Globus pallidus (tissue), 1 donor: ENCODE measurements at places on chromosomes 1 and 21.

GRCh38 chr1:187513190-187513589 lies 684.4 kb downstream of the PLA2G4A start:
- no peak for DNase-seq

- peak; percentile 88 for DNase-seq
Measured at GRCh38 chr1:230772457-230773395, 25.5 kb downstream of the CAPN9 start.

GRCh38 chr1:219236933-219237610 lies 63.4 kb downstream of the LYPLAL1 start:
- no peak for DNase-seq

DNA sequence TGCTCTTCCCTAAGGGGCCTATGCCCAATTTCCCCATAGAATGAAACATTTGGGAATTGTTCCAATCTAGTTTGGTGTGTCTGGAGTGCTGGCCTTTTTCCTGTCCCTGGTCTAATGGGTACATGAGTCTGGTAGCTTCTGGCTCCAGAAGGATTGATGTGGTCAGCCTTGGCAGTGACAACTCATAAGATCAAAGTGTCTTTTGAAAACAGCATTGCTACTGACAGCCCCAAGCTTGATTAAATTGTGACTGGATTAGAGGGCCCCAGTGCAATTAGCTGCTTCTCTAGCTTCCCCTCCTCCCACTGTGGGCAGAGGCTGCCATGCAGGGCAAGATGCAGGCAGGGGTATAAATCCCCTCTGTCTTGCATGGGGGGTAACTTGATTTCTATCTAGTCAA lies 130.9 kb downstream of the UCK2 start:
- no peak for DNase-seq

- DNase-seq = no peak
Measured at GRCh38 chr1:19484798-19485361, 459 bp downstream of the CAPZB start.
